AG20443 (cell line): ENCODE measurements at places on chromosomes 2 and 18.

DNA sequence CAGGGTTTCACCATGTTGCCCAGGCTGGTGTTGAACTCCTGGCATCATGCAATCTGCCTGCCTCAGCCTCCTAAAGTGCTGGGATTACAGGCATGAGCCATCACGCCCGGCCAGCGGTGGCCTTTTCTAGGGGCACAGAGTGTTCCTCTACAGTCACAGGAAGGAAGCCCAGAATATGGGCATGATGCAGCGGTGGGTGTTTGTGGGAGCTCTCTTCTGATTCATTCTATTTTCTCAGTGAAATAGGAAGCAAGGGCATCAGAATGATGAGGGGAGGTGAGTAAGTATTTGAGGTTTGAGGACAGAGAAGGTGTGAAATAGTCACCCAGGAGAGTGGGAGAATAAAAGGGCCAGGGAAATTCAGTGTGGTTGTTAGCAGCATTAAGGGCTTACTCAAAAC, 70.3 kb upstream of the PSME4 start:
- no peak for DNase-seq

DNA sequence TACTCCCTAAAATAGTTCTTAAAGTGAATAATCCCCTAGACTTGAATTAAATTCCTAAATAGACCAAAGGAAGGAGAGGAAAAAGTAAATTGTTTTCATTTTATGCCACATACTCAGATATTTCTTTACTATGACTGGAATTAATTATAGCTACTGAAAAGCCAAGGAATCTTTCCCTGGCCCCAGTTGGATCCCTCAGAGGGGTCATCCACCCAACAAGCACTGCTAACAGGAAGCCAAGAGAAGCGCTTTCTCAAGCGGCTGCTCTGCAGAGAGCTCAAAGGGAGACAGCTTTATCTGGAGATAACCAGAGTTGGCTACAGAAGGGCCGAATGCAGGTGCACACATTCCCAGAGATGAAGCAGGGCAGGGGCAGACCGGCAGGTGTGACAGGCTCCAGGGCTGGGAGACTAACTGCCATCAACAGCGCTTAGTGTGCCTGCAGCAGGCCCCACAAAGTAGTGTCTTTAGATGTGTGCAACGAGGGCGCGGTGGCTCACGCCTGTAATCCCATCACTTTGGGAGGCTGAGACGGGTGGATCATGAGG, 51.1 kb downstream of the POLR1A start:
- peak; percentile 57 for DNase-seq

DNA sequence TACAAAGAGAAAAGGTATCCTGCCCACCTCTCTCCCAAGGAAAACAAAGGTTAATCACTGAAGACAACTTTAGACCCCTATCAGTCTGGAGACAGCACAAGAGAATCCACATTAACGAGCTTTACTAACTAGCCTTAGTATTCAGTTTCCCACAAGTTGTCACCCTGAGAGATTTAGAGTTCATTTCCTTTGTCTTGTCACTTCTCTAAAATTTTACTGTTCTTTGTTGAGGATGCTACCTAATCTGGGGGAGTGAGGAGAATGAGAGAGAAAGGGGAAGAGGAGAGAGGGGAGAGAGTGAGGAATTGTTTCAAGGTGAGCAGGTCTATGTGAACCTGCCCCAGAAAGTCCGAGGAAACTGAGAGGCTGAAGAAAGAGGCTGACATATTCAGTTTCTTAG, 28.4 kb downstream of the C2orf76 start:
- DNase-seq: no peak

DNA sequence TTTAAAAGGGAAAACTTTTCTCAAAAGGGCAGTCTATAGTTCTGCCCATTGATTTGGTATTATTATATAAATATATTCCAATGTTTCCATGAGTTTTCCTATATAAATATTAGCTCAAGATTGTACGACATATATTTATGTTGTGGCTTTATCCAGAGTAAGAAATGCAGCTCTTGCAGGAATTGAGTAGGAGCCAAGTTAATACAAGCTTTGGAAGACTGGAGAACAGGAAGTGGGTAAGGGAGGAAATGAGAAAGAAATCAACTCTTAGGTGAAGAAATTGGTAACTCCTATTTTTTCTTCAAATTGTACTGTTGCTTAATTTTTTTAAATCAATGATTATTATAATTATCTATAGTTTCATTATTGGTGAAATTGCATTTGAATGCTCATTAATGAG, 105.4 kb upstream of the FAM117B start:
- DNase-seq: no peak

GRCh38 chr18:35118641-35119040, 77.4 kb downstream of the MAPRE2 start:
- DNase-seq: no peak

DNA sequence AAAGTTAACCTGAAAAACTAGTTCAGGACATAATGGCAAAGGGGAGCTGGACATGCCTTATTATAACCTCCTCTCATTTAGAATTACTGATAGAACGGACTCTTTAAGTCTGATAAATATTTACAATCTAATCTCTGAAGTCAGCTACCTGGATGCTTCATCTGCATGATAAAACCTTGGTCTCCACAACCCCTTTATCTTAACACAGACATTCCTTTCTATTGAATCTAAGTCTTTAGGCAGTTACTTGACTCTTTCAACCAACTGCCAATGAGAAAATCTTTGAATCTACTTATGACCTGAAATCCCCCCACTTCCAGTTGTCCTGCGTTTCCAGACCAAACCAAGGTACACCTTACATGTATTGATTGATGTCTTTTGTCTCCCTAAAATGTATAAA, 191.2 kb upstream of the LRRTM4 start:
- DNase-seq: no peak

DNA sequence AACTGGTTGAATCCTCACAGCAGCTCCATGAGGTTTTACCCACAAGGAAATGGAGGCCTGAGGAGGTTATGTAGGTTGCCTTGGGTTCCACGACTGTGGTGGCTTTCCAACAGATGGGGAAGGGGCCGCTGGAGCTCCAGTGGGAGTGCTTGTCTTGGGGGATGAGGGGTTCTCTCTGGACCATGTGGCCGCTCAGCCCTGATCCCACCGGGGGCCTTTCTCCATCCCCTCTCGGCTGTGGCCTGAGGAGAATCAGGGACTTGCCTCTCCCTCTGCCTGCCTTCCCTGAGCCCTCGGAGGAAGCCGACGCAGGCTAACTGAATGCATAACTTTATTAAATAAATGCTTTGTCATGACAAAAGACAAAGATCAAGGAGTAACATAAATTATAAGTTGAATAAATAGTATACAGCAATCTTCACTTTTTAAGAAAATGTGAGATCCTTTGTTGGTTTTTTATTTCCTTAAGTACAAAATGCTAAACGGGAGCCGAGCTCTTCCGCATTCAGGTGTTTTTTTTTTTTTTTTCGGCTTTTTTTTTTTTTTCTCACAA, 23.5 kb downstream of the IGFBP5 start:
- DNase-seq: no peak

DNA sequence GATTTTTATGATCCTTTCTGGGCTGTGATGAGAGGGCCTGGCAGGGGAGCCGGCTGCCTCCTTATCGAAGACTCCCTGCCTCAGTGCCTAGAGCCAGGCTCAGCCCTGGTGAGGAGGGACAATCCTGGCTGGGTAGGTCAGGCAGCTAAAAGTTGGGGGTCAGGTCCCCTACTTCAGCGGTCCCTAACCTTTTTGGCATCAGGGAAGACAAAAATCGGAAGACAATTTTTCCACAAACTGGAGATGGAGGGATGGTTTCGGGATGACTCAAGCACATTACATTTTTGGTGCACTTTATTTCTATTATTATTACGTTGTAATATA, 53.1 kb downstream of the HS1BP3 start:
- DNase-seq: no peak

- DNase-seq: no peak
These were observed 56.1 kb upstream of the GATA6 start for GRCh38 chr18:22113144-22113844.

DNA sequence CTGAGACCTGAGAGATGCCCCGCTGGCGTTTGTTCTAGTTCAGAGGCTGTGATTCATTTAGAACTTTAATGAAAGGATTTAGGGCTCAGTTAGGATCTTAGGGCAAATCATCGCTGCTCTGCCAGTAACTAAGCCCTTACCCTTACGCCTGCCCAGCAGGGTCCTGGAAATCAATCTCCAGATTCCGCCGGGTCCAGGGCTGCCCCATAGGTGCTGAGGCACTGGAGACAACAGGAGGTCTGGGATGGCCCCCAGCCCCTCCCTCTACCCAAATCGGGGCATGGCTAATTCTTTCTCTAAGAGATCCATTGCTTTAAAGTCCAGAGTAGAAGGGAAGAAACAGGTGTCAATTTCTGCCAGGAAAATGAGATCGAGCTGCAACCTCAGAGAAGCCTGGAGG, 83.1 kb downstream of the SDC1 start:
- no peak for DNase-seq

DNA sequence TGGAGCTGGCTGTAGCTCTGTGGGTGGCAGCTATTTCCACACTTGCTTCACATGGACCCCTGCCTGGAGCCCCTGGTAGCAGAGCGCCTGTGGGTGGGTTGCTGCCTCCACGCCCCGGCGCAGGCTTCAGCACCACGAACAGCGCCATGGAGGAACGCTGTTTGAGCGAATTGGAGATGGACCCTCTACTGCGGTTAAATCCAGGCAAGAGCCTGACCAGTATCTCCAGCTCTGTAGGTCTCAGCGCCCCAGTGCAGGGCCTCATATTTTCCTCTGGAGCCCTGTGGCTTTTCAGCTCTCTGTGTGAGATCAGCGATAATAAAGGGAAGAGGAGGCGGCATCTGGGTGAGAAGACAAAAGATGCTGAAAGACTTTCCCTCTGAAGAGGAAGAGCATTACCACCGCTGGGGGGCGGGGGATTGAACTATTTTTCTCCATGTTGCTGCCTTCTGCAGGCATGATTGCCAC, 12.0 kb downstream of the ONECUT2 start:
- peak; percentile 57 for DNase-seq
